ENCODE measurements at places on chromosomes 4 and X. TPM values are rescaled to one million over a fixed set of nuclear protein-coding genes. Genes with fewer than 3 reads are reported as not detected.

DNA sequence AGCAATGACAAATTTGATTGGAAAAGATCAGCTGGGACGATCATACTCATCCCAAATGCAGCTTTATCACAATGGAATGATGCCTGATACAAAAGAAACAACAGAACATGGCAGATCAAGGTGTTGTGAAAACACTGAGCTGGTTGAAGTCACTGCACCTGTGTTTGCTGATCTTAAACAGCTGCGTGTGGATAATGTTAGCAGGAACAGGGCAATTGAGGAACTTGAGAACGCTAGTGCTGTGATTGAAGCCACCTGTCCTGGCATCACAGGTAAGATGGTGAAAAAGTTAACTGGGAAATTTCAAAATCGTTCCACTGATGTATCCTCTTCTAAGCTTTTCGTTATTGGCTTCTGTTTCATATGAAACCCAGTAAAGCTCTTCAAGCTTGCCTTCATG is 27.4 kb upstream of the SOD3 start:
- no peak overlapping the region for H3K27ac ChIP-seq
- no peaks in the 10 kb centered on the region for H3K4me1 ChIP-seq
- H3K36me3 ChIP-seq: no peaks in the 10 kb centered on the region
- H3K4me3 ChIP-seq: no peak overlapping the region

- H3K27me3 ChIP-seq: no peaks in the 10 kb centered on the region
- no peaks in the 10 kb centered on the region for H3K4me1 ChIP-seq
- no peak overlapping the region for H3K27ac ChIP-seq
- DNase-seq: no peak
These were observed 93.7 kb upstream of the ZNF827 start for GRCh38 chr4:146032234-146032860.

DNA sequence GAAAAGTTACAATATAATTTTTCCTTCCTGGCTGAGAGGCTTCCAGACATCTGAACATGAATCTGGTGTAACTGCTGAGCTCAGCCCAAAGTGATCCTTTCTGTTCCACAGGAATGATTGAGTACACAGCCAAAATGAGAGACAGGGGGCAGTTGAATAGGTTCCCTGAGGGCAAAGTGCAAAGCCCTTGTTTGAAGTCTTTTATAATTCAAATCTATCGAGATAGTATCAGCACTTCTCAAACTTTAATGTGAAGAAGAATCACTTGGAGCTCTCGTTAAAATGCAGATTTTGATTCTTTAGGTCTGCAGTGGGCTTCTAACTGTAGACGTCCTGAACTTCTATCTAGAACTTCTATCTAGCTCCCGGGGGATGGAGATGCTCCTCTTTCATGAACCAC is 54.4 kb upstream of the BMP2K start:
- H3K36me3 ChIP-seq: no peaks in the 10 kb centered on the region
- H3K27ac ChIP-seq: peak overlapping the region; percentile 18
- no peaks in the 10 kb centered on the region for H3K4me1 ChIP-seq
- no peak overlapping the region for H3K4me3 ChIP-seq
- no peak for DNase-seq
- no peaks in the 10 kb centered on the region for H3K27me3 ChIP-seq

- H3K27ac ChIP-seq: no peak overlapping the region
- H3K27me3 ChIP-seq: no peaks in the 10 kb centered on the region
- no peaks in the 10 kb centered on the region for H3K36me3 ChIP-seq
- no peak for DNase-seq
- H3K4me1 ChIP-seq: no peaks in the 10 kb centered on the region
These were observed 61.7 kb downstream of the TMA16 start for GRCh38 chr4:163556177-163556576.

- H3K36me3 ChIP-seq: no peaks in the 10 kb centered on the region
- H3K27me3 ChIP-seq: no peaks in the 10 kb centered on the region
- no peak overlapping the region for H3K4me3 ChIP-seq
These were observed 27.9 kb upstream of the NAF1 start for GRCh38 chr4:163194593-163194992.

GRCh38 chr4:151555151-151555945 is 146.4 kb downstream of the FHIP1A start:
- no peak for DNase-seq
- no peaks in the 10 kb centered on the region for H3K27me3 ChIP-seq
- H3K4me3 ChIP-seq: no peak overlapping the region
- H3K27ac ChIP-seq: no peak overlapping the region
- H3K36me3 ChIP-seq: no peaks in the 10 kb centered on the region
- no peaks in the 10 kb centered on the region for H3K4me1 ChIP-seq

- no peak overlapping the region for H3K4me3 ChIP-seq
- H3K36me3 ChIP-seq: no peaks in the 10 kb centered on the region
- DNase-seq: no peak
- H3K4me1 ChIP-seq: no peaks in the 10 kb centered on the region
- H3K27ac ChIP-seq: no peak overlapping the region
These were observed 2365.5 kb downstream of the PCDH7 start for GRCh38 chr4:33085709-33086108.

- no peaks in the 10 kb centered on the region for H3K27me3 ChIP-seq
- H3K4me3 ChIP-seq: no peak overlapping the region
- H3K36me3 ChIP-seq: no peaks in the 10 kb centered on the region
- no peak overlapping the region for H3K27ac ChIP-seq
- DNase-seq: no peak
These were observed 177.6 kb downstream of the IQCM start for GRCh38 chr4:149638073-149638472.

GRCh38 chr4:184684491-184685189 is 35.1 kb downstream of the PRIMPOL start:
- H3K27me3 ChIP-seq: no peaks in the 10 kb centered on the region
- no peak overlapping the region for H3K27ac ChIP-seq
- H3K36me3 ChIP-seq: no peaks in the 10 kb centered on the region
- H3K4me1 ChIP-seq: peaks cover 8% of the 10 kb centered on the region

DNA sequence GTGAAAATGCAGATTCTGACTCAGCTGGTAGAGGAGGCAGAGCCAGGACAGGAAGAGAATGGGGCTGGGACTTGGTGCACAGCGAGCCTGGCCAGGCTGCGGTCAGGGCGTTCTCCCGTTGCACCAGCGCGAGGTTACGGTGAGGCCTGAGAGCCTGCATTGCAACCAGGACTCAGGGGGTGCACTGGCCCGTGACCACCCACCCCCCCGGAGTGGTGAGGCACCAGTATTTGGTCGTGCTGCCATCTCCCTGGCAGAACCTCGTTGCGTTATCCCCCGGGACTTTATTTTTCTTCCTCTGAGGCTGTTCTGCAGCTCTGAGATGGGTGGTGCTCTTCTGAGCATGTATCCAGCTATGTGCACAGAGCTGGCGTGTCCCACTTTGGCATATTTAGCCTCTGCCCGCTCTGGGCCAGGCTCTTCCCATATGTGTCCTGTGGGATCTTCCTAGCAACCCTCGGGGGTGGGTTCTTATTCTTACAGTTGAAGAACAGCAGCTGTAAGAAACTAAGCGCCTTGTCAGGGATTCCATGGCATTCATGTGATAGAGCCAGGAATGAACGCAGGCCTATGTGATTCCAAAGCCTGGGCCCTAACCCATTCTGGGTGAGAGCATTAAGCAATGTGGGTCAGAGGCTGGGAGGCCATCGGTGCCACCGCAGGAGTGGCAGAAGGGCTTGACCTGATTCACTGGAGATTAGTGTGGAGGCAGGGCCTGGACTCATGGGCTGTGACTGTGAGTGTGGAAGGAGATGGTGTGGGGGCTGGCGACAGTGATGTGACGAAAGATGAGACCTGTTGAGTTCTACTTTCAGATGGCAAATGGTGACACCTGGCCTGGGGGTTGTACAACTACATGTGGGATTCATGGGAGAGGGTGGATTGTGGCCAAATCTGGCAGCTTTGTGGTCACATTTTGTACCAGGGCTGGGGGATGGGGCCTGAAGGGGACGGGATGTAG is 3.1 kb downstream of the TADA2B start:
- no peaks in the 10 kb centered on the region for H3K36me3 ChIP-seq
- no peak overlapping the region for H3K27ac ChIP-seq
- no peak for DNase-seq
- H3K4me3 ChIP-seq: no peak overlapping the region
- peaks cover 32% of the 10 kb centered on the region for H3K4me1 ChIP-seq

DNA sequence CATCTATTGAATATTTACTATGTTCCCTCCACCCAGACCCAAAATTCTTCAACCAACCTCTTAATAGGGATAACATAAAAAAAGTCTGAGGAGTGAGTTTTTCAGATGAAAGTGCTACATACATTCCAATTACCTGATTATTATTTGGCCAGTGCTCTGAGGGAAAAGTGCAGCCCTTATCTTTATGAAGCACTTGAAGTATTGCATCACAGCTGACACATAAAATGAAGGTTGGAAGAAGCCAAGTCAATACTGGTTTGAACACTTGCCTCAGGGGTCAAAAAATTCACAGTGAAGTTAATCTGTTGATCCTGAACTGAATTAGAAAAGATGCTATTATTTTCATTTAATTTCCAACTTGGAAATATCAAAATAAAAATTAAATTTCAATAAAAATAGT is 498.9 kb downstream of the INPP4B start:
- peaks cover 18% of the 10 kb centered on the region for H3K4me1 ChIP-seq
- H3K27me3 ChIP-seq: no peaks in the 10 kb centered on the region
- no peak for DNase-seq
- H3K27ac ChIP-seq: no peak overlapping the region

GRCh38 chr4:96052827-96053226 is 212.9 kb downstream of the PDHA2 start:
- no peak overlapping the region for H3K27ac ChIP-seq
- no peak overlapping the region for H3K4me3 ChIP-seq
- H3K27me3 ChIP-seq: no peaks in the 10 kb centered on the region
- no peaks in the 10 kb centered on the region for H3K4me1 ChIP-seq
- no peak for DNase-seq

GRCh38 chr4:113398441-113399143 is 349.1 kb downstream of the ANK2 start:
- H3K27me3 ChIP-seq: no peaks in the 10 kb centered on the region
- H3K36me3 ChIP-seq: no peaks in the 10 kb centered on the region
- no peak overlapping the region for H3K4me3 ChIP-seq
- H3K27ac ChIP-seq: no peak overlapping the region

DNA sequence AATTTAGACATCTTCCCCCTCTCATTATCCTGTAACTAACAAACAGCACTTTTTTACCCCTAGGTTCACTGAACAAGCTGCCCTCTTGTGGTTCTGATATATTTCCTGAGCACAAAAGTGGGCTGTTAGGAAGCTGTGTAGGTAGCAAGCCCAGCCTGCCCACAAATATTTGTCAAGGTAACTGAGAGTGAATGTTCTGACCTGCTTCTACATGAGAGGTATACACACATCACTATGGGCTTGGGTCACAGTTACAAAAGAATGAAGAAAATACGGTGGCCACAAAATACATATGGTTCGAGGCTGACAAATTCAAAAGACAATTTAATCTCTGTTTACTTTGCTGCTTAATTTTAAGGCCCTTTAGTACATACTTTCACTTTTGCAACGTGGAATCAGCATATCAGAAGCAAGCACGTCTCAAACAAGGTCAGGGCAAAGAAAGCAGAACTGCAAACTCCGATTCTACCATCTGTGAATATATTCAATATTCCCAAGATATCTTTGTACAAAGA is 78.7 kb downstream of the RBM47 start:
- DNase-seq: no peak
- H3K36me3 ChIP-seq: no peaks in the 10 kb centered on the region
- peak overlapping the region; percentile 80 for H3K27ac ChIP-seq
- H3K27me3 ChIP-seq: no peaks in the 10 kb centered on the region

- no peak overlapping the region for H3K4me3 ChIP-seq
- no peaks in the 10 kb centered on the region for H3K27me3 ChIP-seq
- H3K36me3 ChIP-seq: no peaks in the 10 kb centered on the region
- H3K4me1 ChIP-seq: no peaks in the 10 kb centered on the region
- H3K27ac ChIP-seq: no peak overlapping the region
These were observed 48.3 kb downstream of the ANAPC4 start for GRCh38 chr4:25425361-25425760.

GRCh38 chr4:73259571-73260090 is 1.0 kb upstream of the ANKRD17 start:
- H3K27me3 ChIP-seq: no peaks in the 10 kb centered on the region
- peak overlapping the region; percentile 99 for H3K27ac ChIP-seq
- H3K4me1 ChIP-seq: peaks cover 30% of the 10 kb centered on the region
- DNase-seq: no peak
- peak overlapping the region; percentile 85 for H3K4me3 ChIP-seq

DNA sequence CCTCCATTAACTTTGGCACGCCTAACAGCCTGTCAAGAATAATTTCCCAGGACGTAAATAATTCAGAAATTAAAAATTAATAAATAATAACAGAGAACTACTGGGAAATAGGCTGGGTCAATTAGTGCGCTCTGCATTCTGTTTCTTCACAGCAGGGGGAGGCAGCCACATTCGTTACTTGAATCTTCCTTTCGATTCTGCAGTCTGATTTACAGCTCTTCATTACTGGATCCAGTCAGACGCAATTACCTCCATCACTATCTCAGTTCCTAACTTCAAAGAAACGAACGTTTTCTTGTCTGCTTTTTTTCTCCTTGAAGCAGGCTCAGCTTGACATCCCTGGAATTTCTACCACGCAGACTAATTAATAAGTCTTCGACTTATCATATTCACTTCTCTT is 9.0 kb upstream of the RPL34 start:
- no peak for DNase-seq
- no peaks in the 10 kb centered on the region for H3K4me1 ChIP-seq
- no peaks in the 10 kb centered on the region for H3K36me3 ChIP-seq
- H3K4me3 ChIP-seq: no peak overlapping the region
- H3K27me3 ChIP-seq: no peaks in the 10 kb centered on the region

DCAF12L2 gene
- total RNA-seq: not detected

MND1 gene
- total RNA-seq: not detected

CRMP1 gene
- 6.1 TPM for total RNA-seq

TENM3 gene
- total RNA-seq: 5.6 TPM

MAGEA12 gene
- total RNA-seq: not detected

FAT4 gene
- total RNA-seq: 17.9 TPM

NPY1R gene
- 4.6 TPM for total RNA-seq

PWWP3B gene
- total RNA-seq: 1.1 TPM

ZCCHC12 gene
- 0.41 TPM for total RNA-seq

GAB3 gene
- 12.9 TPM for total RNA-seq

CLIC2 gene
- 64.0 TPM for total RNA-seq

MAGEB1 gene
- not detected for total RNA-seq
